ENCODE measurements at places on chromosomes 12 and 14.
A peak's percentile ranks its signal among the peaks of the same experiment; 100 is the strongest.

DNA sequence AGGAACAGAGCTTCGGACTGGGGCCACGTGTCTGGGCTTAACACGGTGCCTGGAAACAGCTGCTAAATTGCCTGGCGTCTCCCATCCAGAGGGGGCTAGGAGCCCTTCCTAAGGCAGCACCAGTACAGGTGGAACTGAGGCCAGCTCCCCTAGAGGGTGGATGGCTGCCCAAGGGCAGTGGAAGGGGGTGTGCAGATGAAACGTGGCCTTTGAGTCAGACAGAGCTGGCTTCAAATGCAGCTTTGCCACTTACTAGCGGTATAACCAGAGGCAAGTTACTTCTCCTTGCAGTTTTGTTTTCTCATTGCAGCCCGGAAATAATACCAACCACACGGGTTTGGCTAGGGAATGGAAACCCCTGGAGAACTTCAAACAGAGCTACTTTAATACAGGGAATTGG, 59.3 kb upstream of the SLC24A4 start:
- DNase-seq, result no peak

DNA sequence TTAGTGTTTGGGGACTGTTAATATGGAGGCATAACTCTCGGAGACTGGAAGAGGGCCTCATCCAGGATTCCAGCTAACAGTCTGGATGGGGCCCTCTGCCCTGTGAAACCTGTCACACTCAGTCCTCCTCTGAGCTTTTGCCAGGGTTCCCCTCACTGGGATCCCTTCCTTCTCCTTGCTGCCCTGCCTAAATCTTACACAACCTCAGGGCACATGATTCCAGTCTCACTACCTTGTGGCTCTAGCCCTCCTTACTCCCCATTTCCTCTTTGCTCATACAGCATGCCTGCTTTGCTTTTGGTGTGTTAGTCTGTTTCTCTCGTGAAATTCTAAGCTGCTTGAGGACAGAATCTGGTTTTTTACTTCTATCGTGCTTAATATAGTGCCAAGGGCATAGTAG, 942 bp upstream of the GSG1 start:
- DNase-seq, result no peak

DNA sequence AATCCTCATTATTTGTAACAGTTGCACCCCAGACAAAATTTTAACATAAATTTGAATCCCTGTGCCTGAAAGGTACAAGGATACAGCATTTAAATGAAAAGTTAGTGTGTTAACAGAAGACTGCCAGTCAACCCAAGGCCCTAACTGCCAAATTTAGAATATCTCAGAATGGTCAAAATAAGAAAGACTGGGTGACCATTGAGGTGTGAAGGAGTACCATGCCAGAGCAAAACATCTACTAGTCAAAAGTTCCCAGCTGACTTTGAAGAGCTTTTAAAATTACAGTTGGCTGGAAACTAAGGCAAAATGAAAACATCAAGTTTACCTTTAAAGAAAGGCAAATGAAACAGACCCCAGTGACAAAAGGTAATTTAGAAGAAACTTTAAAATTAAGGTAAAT, 18.4 kb downstream of the SAV1 start:
- DNase-seq, result no peak

DNA sequence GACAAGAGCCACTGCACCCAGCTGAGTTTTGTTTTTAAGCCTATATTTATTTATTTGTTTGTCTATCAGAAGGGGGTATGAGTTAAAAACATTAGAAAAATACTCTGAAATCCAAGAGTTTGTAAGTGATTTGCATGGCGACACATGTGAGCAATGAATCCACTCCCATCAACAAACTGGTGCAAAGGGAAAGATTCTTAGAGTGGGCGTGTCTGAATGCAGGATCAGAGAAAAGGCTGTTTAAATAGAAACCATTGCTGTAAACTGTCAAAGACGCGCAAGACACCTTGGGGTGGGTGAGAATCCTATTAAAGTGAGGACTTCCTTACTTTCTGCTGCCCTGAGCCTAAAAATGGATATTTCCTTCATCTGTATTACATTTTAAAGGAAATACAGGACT, 51.9 kb downstream of the ZFYVE26 start:
- no peak for DNase-seq

- DNase-seq, result no peak
These were observed 7.8 kb downstream of the ADIPOR2 start for GRCh38 chr12:1698720-1699119.

DNA sequence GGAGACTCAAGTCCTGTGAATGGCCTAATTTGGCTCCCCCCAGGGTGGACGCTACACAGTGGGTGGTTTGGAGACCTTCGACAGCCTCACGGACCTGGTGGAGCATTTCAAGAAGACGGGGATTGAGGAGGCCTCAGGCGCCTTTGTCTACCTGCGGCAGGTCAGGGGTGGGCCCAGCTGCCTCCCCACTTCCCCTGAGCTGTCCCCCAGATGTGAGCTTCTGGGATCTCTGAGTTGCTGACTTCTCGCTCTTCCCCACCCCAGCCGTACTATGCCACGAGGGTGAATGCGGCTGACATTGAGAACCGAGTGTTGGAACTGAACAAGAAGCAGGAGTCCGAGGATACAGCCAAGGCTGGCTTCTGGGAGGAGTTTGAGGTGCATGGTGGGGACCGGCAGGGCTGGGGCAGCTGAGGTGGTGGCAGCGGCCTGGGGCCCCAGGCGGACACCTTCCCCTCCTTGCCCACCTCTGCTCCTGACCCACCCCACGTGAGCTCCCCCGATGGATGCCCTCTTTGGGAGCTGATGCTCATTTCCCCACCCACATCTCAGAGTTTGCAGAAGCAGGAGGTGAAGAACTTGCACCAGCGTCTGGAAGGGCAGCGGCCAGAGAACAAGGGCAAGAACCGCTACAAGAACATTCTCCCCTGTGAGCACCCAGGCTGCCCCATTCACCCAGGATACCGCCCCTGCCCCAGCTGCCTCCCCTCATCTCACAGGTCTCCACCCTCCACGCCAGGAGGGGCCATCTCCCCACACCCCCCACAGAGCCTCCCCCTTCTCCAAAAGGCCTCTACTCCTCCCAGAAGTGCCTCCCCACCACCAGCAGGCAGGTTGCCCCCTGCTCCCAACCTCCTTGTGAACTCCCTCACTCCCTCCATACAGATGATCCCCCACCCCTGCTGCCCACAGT, 4.2 kb downstream of the PTPN6 start:
- DNase-seq, result no peak

DNA sequence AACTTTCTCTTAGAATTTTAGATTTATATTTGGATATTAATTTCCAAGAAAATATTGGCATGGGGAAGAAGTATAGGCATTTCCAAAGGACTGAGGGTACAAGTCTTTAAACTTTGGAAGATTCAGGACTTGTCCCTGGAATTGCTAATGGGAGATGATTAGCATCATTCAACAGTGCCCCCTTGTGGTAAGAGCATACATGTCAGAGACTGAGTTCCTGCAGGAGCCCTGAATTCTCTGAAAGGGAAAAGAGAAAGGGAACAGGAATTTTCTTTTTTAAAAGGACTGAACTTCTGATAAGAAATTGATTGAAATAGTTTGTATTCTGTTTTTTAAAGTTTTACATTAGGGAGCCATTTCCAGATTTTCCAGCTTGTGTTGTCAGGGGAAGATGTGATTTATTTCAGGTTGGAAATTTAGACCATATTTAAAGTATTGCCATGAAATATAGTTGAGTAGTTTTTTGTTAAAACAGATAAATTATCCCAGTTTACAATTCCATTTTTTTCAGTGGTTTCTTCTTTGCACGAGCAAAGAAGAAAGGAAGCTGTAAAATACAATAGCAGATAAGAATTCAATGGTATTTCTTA, 44.0 kb upstream of the REP15 start:
- no peak for DNase-seq

- DNase-seq, result no peak
These were observed 114.8 kb downstream of the SMOC1 start for GRCh38 chr14:69994002-69994401.

DNA sequence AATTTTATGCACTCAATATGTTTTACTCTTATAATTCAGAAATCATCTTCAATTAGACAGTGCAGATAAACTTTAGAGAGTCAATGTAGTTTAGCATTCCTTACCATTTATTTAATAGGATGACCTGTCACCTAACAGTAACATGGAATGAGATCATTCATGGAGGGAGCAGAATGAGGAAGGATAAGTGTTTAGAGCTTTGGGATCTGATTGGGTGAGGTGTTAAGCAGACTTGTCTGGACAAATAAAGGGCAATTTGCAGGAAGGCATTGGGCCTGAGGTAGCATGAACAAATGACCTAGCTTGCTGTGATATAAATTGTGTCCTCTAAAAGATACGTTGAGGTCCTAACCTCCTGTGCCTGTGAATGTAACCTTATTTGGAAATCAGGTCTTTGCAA, 187.4 kb downstream of the C12orf42 start:
- no peak for DNase-seq

DNA sequence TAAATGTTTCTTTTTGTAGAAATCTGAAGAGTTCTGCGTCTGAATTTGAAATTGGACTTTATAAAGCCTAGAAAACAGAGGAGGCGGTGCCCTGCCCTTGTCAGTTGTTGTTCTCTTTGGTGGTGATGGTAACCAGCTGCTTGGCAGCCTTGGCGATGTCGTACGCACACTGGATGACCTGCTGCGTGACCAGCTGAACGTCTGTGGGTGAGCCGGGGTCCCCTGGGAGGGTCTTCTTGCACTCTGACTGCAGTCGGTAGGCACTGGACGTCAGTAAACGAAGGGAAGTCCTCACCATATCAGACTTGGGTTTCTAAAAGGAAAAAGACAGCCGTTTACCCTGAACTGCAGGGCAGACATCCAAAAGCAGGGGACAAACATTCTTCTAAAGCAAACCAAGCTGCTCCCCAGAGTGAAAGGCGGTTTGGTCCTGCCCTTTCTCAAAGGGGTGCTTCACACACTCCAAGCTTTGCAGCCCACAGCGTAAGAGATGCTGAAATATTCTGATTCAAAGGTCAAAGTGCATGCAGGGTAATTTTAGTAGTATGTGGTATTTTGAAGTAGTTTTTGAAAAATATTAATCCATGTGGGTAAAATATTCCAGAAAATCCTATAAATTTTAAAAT, 32.9 kb downstream of the TCHP start:
- no peak for DNase-seq

DNA sequence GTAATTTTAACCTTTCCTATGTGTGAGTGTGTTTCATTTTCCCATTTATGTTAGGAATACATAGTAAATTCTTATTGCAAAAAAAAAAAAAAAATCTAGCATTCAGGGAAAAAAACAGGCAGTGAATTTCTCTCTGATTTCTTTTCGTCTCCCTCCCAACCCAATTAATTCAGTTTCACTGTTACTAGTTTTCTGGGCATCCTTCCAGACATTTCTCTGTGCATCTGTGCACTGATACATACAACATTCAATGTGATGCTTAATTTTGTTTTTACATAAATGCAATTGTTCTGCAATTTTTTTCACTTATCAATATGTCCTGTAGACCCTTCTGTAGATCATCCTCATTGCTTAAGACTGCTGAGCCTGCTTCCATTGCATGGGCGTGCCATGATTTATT, 694.3 kb upstream of the TBX3 start:
- DNase-seq, result no peak

GRCh38 chr12:75994069-75994740, 37.4 kb downstream of the PHLDA1 start:
- DNase-seq, result no peak

GRCh38 chr12:64258576-64258975, 36.5 kb upstream of the KICS2 start:
- DNase-seq, result no peak

- no peak for DNase-seq
These were observed 97.0 kb downstream of the ZFC3H1 start for GRCh38 chr12:71566655-71567054.

- DNase-seq, result no peak
These were observed 139.3 kb downstream of the ADGRD1 start for GRCh38 chr12:131092901-131093603.

- DNase-seq, result no peak
These were observed at the start of gene PKP2 for GRCh38 chr12:32896432-32897280. Gene PKP2, minus strand, starts transcription at chr12:32896777. Its CDS starts 46 bp downstream, at chr12:32896731.

DNA sequence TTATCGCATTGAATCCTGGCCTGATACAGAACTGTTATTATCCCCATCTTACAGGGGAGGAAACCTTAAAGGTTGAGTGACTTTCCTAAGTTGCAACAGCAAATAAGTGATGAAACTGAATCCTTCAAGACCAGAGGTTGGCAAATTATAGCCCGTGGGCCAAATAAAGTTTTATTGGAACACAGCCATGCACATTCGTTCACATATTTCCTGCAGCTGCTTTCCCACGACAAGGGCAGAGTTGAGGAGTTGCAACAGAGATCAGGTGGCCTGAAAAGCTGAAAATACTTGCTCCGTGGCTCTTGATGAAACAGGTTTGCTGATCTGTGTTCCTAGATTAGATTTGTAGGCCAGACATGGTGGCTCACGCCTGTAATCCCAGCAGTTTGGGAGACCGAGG, 126.7 kb downstream of the PHETA1 start:
- no peak for DNase-seq

GRCh38 chr12:80268924-80269749, 169.8 kb downstream of the OTOGL start:
- no peak for DNase-seq

- DNase-seq, result no peak
These were observed 1340.9 kb upstream of the TMEM132C start for GRCh38 chr12:126926023-126926594.

GRCh38 chr14:44412858-44413569, 94.1 kb downstream of the FSCB start:
- DNase-seq, result no peak

- DNase-seq, result no peak
These were observed 366.5 kb upstream of the CCDC196 start for GRCh38 chr14:66119606-66120231.

GRCh38 chr12:85531341-85531740, 251.3 kb downstream of the ALX1 start:
- DNase-seq, result no peak

- DNase-seq, result no peak
These were observed 11.4 kb downstream of the PRORP start for GRCh38 chr14:35133542-35134328.

- no peak for DNase-seq
These were observed 16.3 kb upstream of the FGF23 start for GRCh38 chr12:4395818-4396217.

- no peak for DNase-seq
These were observed 9.9 kb downstream of the LRRC74A start for GRCh38 chr14:76836029-76836630.

GRCh38 chr14:106417224-106418049, 891.1 kb downstream of the TMEM121 start:
- DNase-seq, result peak; percentile 78

DNA sequence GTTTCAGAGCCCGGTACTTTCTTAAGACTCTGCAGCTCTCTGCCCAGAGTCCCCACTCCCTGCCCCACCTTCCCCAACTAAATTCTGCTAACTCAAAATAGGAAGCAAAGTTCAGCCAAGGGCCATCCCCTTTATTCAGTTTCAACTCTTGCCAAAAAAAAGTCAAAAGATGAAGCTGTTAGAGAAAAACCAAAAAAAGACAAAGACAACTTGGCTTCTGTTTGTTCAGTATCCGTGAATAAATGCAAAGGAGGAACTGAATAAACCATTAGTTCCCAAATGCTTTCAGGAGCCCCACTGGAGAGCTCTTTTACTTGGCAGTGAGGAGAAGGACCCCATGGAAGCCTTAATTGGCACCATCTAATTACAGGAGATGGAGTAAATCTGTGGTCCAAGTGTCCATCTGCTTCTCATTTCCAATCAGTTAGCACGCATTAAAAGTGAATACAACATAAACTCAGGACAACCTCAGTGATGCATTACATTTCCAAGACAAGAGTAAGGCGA, 155.4 kb upstream of the GZMB start:
- DNase-seq, result no peak

All from naive thymus-derived CD8-positive, alpha-beta T cell (primary cell).